ENCODE measurements at places on chromosomes 7 and 10. TPM values are rescaled to one million over a fixed set of nuclear protein-coding genes. Genes with fewer than 3 reads are reported as not detected.

The CEP55 gene
- 32.0 TPM for total RNA-seq

The ZFAND4 gene
- total RNA-seq = 6.2 TPM

The TRUB1 gene
- 27.7 TPM for total RNA-seq

The GRK5 gene
- total RNA-seq = 66.5 TPM

The PI4K2A gene
- 25.0 TPM for total RNA-seq

The AGR2 gene
- not detected for total RNA-seq

The NYAP1 gene
- total RNA-seq = 0.13 TPM

The CDNF gene
- total RNA-seq = 2.1 TPM

The PCDH15 gene
- not detected for total RNA-seq

The HTR7 gene
- 3.4 TPM for total RNA-seq

The PRF1 gene
- total RNA-seq = not detected

The BICC1 gene
- total RNA-seq = 66.3 TPM
